ENCODE measurements at places on chromosomes 2 and 18.

DNA sequence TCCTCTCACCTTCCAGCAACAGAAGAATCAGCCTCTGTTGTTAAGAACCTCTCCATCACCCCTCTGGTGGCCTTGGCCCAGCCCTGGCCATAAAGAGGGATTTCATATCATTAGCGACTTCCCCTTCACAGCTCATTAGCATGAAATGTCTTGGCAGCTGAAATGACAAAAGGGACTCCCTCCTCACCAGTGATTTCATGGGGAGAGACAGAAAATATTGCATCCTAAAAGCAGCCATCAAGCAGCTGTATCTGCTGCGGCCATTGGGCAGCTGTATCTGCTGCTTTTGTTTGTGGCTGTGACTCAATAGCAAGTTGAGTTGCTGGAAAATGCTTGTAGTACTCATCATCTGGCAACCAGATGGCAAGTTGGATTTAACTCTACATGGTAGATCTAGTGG lies 105.9 kb upstream of the RMDN2 start:
- no peak for DNase-seq

GRCh38 chr18:28115149-28115550 lies 61.8 kb downstream of the CDH2 start:
- DNase-seq, result no peak

DNA sequence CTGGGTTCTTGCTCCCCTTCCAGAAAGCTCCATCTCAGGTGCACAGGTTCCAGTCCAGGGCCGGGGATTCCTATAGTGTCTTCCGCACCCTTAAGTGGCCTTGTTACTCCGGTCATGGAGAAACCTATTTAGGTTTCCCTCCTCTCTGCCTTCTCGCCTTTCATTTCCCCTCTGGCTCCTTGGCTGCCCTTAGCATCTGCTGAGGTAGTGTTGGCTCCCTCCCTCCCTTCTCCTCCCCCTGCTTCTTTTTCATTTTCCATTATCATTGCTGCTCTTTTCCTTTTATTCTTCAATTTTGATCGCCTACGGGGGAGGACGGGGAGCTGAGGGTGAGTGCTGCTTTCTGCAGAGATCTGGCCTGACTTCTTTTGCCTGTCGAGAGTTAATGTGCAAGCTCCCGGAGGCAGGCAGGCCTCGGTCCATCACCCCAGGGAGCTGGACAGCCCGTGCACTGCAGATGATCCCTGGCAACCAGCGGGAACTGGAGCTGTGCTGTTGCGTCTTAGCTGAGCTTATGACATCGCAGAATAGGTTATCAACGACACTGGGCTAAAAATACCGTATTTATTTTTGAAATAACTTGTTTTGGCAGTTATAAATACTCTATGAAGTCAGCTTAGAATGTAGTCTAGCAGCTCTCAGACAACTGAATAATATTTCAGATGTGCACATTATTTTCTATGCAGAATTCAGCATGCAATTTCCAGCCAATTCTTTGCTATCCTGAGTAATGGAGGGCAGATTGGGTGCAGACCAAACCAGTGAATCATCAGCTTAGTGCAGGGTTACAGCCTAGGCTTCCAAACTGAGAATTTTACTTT lies 141.9 kb downstream of the SLC4A3 start:
- DNase-seq, result no peak

DNA sequence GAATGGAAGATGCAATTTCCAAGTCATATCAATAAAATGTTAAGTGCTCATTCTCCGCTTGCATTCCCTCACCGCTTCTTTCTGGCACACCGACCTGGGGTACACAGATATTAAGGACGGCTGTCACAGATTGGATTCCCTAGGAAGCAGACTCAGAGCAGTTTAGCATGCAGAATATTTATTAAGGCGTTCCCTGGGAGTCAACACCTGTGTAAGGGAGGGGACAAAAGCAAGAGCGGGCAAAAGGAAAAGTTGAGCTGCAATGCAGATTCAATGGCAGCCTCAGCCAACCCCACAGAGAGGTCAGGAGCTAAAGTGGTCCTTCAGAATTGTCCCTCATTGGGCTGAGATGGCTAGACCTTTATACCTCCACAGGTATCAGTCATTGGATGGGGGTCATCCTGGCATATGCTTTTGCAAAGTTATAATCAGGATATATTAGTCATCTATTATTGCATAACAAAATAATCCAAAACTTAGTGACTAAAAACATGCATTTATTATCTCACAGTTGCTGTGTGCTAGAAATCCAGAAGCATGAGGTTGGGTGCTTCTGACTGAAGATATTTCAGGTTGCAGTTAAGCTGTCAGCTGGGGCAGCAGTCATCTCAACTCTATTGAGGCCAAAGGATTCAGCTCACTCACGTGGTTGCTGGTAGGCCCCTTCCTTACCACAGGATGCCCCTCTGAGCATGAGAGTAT lies 27.0 kb upstream of the INO80D start:
- DNase-seq, result no peak

Measured in SHP77 treated with DMSO at 0.1 percent for 48 hours (cell line).